Activated gamma-delta T cell treated with Interleukin-2 at 50 U/mL for 16 hours (primary cell): ENCODE measurements at places on chromosomes 4 and X.

DNA sequence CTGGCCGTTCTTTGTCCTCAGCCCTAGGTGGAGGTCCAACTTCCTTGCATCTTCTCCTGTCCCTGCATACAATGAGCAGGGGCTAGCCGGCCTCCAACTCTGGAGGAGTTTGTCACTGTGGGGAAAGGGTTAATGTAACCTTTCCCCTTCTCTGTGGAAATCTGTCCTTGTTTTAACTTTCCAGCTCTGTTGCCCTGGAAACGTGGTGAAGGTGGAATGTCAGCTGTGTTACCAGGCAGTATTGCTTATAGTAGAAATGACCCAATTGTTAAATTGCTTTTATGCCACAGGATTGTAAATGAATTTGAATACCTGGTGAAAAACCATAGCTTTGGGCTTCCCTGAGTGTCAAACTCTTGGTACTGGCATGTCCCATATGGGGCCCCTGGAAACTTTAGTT is 131.6 kb upstream of the SCML1 start:
- DNase-seq: no peak

- no peak for DNase-seq
Observed at GRCh38 chr4:142600952-142601351, 245.1 kb downstream of the INPP4B start.

DNA sequence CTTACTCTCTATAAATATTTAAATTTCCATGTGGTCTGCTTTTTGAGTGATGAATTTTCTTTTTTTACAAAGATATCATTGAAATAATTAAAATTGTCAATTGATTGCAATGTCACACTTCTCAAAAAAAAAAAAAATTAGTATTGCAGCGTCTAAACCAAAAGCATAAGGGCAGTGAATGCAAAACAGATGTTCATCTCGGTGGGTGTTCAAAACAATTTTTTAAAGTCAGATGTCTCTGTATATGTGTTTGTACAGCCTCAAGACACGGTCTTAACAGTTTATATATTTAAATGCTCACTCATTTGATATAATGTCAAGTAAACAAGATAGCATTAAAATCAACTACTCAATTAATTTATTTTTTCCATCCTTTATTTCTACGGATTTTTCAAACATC is 52.3 kb downstream of the PALLD start:
- DNase-seq: no peak

DNA sequence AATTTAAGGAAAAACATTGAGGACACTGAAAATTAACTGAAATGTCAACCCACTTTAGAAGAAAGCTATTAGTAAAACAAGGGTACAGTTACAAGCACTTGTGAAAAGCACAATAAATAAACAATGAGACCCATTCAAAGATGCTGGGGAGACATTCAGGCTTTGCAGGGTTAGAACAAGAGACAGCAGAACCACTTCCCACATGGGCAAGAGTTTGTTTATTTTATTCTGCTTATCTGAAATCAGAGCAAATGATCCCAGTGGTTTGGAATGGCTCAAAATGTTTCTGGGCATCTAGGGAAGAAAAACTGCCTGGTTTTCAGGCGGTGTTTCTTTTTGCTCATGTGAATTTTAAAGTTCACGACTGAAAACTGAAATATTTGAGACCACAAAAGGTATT is 42.4 kb downstream of the PPP3CA start:
- DNase-seq: no peak

DNA sequence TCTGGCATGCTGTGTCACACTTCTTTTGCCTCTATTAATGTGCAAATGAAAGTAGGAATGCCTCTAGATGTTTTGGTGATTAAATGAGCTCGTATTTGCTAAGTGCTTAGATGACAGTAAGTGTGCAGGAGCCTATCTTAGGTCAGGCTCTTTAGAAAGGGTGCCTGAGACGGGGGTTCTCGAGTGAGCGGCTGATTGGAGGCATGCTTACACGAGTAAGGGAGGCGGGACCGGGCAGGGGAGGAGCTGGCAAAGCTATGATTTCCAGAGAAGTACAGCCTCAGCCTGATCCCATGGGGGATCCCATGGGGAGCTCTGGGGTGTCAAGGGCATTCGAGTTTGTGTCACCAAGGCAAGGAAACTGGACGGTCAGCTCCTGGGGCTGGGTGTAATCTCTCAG is 44.8 kb downstream of the CLDN34 start:
- no peak for DNase-seq

DNA sequence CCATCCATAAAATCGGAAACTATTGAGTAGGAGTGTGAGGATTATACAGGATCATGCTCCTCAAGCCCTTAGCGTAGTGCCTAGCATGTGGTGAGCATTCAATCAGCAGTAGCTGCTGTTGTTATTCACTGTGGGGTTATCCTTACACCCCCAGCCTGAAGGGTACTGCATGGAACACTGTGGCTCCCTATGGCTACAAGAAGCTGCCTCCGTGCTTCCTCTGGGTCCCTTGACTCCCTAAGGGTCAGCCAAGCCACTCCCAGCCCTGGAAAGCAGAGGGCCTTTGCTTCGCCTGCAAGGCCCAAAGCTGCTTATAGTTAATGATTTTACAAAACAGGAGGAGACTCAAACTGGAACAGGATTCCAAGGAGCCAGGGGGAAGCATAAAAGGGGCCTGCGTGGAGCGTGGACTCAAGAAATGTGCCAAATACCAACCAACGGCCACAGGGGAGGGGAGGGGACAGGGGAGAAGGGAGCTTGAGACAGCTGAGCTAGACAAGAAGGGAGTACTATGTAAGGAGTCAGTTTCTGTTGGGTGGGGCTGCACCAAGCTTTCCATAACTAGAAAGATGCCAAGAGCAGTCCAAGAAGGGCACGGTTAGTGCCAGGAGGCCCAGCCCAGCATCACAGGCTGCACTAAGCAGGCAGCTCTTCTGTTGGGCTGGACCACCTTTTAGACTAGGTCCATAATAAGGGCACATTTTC is 15.9 kb downstream of the SEPTIN6 start:
- DNase-seq: no peak

- no peak for DNase-seq
Observed at GRCh38 chr4:52660643-52661042, 1.5 kb upstream of the USP46 start.

DNA sequence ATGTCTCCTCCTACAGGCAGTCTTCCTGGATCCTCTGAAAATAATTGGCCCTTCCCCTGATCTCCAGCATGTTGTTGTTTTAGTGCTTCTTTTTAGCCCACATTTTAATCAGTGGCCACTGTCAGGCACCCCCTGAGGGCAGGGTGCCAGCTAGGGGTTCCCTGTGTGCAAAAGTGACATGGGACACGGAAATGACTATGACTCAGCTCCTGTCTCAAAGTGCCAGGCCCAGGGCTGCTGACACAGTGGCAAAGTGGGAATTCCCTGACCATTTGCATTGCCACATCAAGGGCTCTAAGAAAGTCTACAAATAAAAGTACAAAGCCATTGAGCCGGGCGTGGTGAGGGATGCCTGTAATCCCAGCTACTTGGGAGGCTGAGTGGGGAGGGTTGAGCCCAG is 24.8 kb downstream of the HMX1 start:
- no peak for DNase-seq

GRCh38 chrX:2705046-2705832 is 14.1 kb downstream of the CD99 start:
- DNase-seq: no peak

DNA sequence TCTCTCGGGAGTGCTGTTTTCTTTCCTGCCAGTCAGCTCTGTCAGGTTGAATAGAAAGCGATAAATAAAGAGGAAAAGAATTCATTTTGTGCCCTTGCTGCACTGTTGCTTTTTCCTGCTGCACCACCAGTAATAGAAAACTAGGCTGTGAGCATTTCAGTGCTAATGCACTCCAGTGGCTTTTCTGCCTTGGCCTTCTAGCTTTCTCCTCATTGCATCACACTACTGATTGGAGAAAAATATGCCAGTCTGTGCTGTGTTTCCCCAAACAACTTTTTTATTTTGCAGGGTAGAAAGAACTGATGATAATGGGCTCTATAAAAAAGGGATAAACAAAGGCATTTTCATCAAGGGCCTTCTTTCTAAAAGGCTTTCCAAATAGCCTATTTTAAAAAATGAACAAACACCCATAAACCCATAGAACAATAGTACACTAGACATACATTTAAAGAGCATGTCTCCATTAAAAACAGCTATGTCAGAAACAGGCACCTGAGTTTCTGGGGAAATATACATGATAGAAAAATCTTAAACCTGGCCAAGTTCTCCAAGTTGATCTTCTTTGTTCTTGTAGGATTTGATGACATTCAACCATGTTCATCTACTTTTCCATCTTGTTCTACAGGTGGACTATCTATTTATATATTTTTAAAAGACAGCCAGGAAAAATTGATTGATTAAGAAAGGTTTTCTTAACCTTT is 86.3 kb downstream of the GPRIN3 start:
- no peak for DNase-seq

DNA sequence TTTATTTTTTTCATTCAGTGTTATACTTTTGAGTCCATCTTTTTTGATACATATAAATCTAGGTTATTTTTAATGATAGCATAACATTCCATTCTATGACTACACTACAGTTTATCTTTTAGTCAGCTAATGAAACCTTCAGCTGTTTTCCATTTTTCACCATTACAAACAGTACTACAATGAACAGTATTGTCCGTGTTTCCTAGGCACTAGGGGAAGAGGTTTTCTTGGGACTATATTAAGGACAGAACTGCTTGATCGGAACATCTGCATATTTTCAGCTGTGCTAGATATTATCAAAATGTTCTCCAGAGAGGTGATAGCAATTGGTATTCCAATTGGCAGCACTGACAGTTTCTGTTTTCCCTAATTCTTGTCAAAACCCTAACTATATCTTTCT is 44.3 kb upstream of the HCCS start:
- DNase-seq: no peak

- no peak for DNase-seq
Observed at GRCh38 chr4:184102927-184103326, 114.7 kb downstream of the ENPP6 start.

GRCh38 chr4:110055158-110055768 is 142.6 kb downstream of the EGF start:
- no peak for DNase-seq

DNA sequence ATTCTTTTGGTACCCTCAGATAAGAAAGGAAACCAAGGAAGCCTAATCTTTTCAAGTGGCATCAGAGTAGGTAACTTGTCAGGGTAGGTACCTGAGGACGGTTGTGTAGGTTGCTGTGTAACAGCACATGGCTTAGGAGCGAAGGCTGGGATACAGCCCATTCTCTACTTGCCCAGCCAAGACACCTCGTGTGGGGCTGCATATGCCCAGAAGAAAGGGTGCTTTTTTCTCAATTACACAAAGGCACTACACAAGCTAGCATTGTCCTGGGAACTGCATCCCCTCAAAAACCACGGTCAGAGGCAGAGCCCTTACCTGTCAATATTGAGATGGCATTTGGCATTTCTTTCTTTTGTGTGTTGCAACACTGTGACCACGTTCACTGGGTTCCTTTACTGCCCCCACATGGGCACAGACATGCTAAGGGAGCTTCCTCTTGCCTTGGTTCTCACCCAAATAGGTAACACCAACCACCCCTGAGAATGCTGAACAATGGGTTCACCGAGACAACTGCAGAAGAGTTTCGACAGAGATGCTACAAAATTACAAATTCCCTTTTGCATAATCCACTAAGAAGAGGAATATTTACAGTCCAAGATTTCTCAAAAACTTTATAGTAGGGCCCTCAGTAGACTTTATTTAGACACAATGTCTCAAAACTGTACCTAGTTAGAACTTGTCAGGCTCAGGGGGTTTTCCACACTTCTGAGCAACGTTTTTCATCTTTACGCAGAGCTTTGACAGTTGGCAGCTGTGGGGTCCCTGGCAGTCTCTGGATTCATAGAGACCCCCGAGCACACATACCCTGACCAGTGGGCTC is 35.8 kb upstream of the TNIP3 start:
- DNase-seq: peak; percentile 40

DNA sequence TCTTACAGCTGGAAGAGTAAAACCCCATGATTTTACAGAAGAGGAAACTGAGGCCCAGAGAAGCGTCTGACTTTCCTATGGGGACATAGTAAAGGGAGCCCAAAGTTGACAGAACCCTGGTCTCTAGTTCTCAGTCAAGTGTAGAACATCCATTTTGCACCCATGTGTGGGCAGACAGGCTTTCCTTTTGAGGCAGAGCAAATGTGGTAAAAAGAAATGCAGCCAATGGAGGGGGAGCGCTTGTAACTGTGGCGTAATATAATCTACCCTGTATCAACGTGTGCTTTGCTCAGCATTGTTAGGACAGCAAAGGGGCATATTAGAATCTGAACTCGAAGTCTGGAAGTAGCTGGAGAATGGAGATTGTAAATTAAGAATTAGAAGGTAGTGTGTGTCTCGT is 8.8 kb downstream of the MAMLD1 start:
- no peak for DNase-seq

DNA sequence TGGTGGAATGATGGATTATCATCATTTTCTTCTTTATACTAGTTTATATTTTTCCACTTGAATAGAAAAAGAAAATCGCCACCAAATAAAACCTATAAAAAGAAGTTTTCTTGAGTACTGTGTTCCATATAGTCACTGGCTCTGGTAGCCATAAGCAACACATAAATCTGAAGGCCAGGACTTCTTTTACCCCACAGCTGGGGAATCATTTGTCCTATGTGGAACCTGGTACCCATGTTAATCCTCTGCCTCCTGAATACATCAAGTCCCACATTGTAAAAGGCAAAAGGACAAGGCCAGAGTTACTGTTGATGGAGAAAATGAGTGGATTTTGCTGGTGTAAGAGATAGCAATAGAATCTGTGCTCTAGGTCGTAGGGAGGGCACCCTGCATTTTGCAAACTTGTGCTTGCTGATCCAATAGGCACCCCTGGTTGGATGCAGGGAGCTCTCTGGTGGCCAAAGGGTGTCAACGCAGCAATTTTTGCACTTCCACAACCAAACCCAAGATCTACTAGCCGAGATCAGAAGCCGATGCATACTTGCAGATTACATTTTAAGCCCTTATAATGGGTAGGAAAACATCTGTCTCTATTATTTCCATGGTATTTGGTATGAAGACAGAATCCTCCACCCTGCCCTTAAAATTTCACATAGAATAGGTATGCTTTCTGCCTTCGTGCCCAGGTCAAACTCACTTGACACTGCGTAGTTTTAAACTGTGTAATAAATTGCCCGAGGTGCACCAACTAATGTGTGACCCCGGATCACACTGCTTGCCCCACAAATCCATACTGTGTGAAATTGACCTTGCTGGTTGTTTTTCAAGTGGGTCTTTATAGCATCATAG is 146.2 kb upstream of the SCML1 start:
- DNase-seq: no peak

- no peak for DNase-seq
Observed at GRCh38 chr4:89222170-89222569, 85.4 kb downstream of the GPRIN3 start.

GRCh38 chr4:2371765-2372487 is 46.5 kb downstream of the ZFYVE28 start:
- no peak for DNase-seq

DNA sequence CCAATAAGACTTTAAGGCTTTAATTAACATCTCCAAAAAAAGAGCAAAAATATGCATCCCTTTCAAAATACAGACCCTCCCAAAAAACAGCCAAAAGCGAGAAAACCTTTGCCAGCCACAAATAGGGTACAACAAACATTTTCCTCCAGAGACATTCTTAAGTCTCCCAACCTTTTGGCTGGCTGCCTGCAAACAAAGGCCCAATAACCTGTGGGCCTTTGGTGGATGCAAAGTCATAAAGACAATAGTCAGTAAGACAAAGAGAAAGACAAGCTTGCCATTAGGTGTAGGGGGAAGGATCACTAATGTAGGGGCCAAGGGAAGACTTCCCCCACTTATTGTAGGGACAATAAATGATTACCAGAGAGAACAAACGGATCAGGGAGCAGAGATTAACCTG is 215.5 kb upstream of the ZFP42 start:
- no peak for DNase-seq

GRCh38 chr4:147012059-147012707 is 66.5 kb upstream of the TTC29 start:
- no peak for DNase-seq
